H9 (cell line): ENCODE measurements at places on chromosomes 1 and 21. TPM values are rescaled to one million over a fixed set of nuclear protein-coding genes. Genes with fewer than 3 reads are reported as not detected.
A peak's percentile ranks its signal among the peaks of the same experiment; 100 is the strongest.

DNA sequence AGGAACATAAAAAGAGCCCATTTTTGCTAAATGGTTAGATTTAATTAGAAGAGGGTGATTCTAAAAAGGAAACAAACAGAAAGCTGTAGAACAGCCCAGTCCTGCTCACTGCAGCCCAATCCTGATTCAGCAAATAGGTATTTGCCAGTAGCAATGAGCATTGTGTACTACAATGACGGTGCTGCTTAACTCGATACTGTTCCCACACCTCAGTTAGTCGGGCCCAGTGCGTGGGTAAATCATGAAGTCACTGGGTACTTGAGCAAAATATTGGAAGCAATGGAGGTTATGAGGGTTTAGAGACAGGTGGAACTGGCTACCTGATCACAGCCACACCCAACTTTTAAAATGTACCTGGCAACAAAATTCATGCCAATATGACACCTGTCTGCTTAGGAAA, 101.5 kb upstream of the ADGRL2 start:
- H3K27me3 ChIP-seq = no peaks in the 10 kb centered on the region
- peaks cover 9% of the 10 kb centered on the region; the same call in 1 of the 2 replicates for H3K4me1 ChIP-seq
- H3K4me3 ChIP-seq = no peak overlapping the region
- no peaks in the 10 kb centered on the region; the same call in 2 of the 3 replicates for H3K36me3 ChIP-seq
- peak overlapping the region; percentile 27 for H3K27ac ChIP-seq
- no peak for DNase-seq

DNA sequence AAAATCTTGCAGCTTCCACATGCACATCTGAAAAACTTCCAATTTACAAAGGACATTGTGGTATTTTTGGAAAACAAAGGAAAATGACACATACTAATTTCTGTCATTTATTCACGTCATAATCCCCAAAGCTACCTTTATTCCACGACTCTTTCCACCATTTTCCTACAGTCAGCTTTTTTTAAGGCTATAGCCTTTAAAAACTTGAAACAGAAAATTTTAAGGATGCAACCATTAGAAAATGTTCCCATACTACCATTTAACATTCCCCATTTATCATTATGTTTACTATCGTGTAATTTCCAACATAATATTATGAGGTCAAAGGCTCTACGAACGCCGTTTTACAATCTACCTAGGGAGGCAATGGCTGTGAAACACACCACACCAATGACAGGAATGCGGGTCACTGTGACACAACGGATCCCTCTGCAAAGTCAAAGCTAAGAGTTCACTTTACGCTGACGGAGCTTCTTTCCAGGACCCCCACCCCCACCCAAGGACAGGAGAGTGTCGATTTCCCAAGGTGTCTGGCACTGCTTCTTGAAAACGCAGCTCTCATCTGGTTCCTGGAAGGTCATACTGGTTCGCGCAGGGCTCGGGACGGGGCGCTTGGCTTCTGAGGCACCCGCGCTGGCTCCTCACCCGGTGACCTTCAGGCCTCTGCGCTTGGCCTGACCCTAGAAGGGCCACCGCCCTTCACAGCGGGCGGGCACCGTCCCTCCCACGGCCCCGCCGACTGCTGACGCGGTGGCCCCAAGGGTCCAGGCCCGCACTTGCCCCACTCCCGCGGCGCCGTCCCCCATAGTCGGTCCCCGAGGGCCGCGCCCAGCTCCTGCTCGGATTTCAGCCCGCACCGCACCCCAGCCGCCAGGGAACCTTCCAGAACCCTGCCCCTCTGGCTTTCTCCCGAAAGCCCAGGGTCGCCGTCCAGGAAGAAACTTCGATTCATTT, 50.5 kb upstream of the ATF3 start:
- H3K4me3 ChIP-seq = peak overlapping the region; percentile 80
- H3K27me3 ChIP-seq = no peaks in the 10 kb centered on the region
- no peaks in the 10 kb centered on the region for H3K36me3 ChIP-seq
- peak; percentile 61 for DNase-seq
- no peaks in the 10 kb centered on the region for H3K4me1 ChIP-seq

GRCh38 chr1:57033222-57034001, 67.6 kb upstream of the C8B start:
- no peak for DNase-seq
- no peak overlapping the region for H3K27ac ChIP-seq
- no peaks in the 10 kb centered on the region for H3K27me3 ChIP-seq
- no peak overlapping the region for H3K4me3 ChIP-seq
- peaks cover 9% of the 10 kb centered on the region for H3K36me3 ChIP-seq

- H3K27me3 ChIP-seq = no peaks in the 10 kb centered on the region
- 0 out of 3 replicates have a peak, but pooled peaks cover 6% of the 10 kb centered on the region for H3K36me3 ChIP-seq
- H3K4me1 ChIP-seq = no peaks in the 10 kb centered on the region
- H3K27ac ChIP-seq = no peak overlapping the region
Observed at GRCh38 chr1:92916899-92917298, 44.4 kb downstream of the DIPK1A start.

GRCh38 chr1:199269241-199269640, 630.4 kb downstream of the PTPRC start:
- 0 out of 2 replicates have a peak, but pooled peaks cover 3% of the 10 kb centered on the region for H3K4me1 ChIP-seq
- no peak overlapping the region for H3K4me3 ChIP-seq
- no peak overlapping the region for H3K27ac ChIP-seq
- H3K36me3 ChIP-seq = no peaks in the 10 kb centered on the region

- H3K4me1 ChIP-seq = no peaks in the 10 kb centered on the region; the same call in 1 of the 2 replicates
- no peak for DNase-seq
Observed at GRCh38 chr1:121471523-121471922, 286.7 kb downstream of the SRGAP2C start.

GRCh38 chr21:42840411-42841155, 38.8 kb downstream of the WDR4 start:
- DNase-seq = peak; percentile 9
- H3K4me1 ChIP-seq = no peaks in the 10 kb centered on the region
- H3K36me3 ChIP-seq = peaks cover 26% of the 10 kb centered on the region
- no peaks in the 10 kb centered on the region for H3K27me3 ChIP-seq

Gene LRRC42
- total RNA-seq = 36.3 and 38.2 TPM in 2 replicates

Gene GRHL3
- total RNA-seq = 3.5 and 4.0 TPM in 2 replicates

- no peak overlapping the region; the same call in 2 of the 3 replicates for H3K4me3 ChIP-seq
- H3K27ac ChIP-seq = no peak overlapping the region
- no peaks in the 10 kb centered on the region for H3K27me3 ChIP-seq
- no peak for DNase-seq
- peaks cover 20% of the 10 kb centered on the region for H3K36me3 ChIP-seq
Observed at GRCh38 chr1:185063719-185064118, 18.4 kb downstream of the RNF2 start.

DNA sequence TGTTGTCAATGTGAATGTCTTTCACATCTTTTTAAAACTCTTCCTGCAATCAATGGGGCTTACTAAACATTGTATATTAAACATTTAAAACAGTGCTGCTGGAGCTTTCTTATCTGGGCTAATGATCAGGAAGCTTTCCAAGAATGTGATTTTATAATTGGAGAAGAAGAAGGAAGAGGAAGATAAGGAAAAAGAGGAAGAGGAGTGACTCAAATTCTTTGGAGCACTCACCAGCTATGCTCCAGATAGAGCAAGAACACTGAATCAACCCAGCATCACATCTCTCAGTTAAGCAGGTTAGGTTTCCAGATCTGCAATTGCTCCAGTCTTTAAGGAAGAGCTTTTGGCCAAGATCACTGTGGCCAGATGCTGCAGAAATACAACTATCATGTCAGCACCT, 1.4 kb upstream of the SPRR2E start:
- H3K27ac ChIP-seq = no peak overlapping the region
- DNase-seq = no peak
- no peaks in the 10 kb centered on the region for H3K36me3 ChIP-seq

GRCh38 chr1:59759156-59759925, 55.4 kb upstream of the HOOK1 start:
- no peaks in the 10 kb centered on the region for H3K36me3 ChIP-seq
- peak overlapping the region; percentile 61; the same call in 2 of the 3 replicates for H3K4me3 ChIP-seq
- H3K27ac ChIP-seq = no peak overlapping the region
- no peaks in the 10 kb centered on the region for H3K27me3 ChIP-seq

GRCh38 chr1:82646336-82646735, 845.6 kb downstream of the ADGRL2 start:
- H3K27me3 ChIP-seq = no peaks in the 10 kb centered on the region
- H3K36me3 ChIP-seq = no peaks in the 10 kb centered on the region
- no peaks in the 10 kb centered on the region for H3K4me1 ChIP-seq
- H3K27ac ChIP-seq = no peak overlapping the region
- DNase-seq = no peak

GRCh38 chr1:160636076-160636475, 10.8 kb downstream of the SLAMF1 start:
- no peak for DNase-seq
- no peak overlapping the region for H3K4me3 ChIP-seq
- no peak overlapping the region for H3K27ac ChIP-seq
- H3K36me3 ChIP-seq = no peaks in the 10 kb centered on the region
- no peaks in the 10 kb centered on the region; the same call in 1 of the 2 replicates for H3K27me3 ChIP-seq

Gene PIK3R3
- total RNA-seq = 11.4 and 12.4 TPM in 2 replicates

DNA sequence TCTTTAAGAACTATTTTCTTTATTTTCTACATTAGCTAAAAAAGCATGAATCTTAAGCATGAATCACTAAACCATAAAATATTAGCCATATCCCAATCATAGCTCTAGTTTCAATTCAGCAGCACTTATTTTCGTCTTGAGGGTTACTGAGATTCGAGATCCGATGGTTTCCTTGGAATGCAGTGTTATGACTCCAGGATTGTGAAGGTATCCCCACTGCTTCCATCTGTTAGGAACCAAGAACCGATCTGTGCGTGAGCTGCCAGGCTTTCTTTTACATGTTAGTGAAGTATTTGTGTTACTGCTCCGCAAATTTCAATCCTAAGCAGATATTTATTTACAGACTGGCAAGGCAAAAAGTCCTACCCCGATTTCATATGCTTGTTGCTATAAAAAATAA, 18.8 kb downstream of the TNFRSF9 start:
- H3K4me3 ChIP-seq = no peak overlapping the region
- H3K27ac ChIP-seq = no peak overlapping the region
- no peak for DNase-seq
- H3K4me1 ChIP-seq = no peaks in the 10 kb centered on the region
- no peaks in the 10 kb centered on the region for H3K27me3 ChIP-seq
- no peaks in the 10 kb centered on the region for H3K36me3 ChIP-seq

Gene ATP1A4
- 0.20 and 0.44 TPM in 2 replicates for total RNA-seq

Gene PTCH2
- 0.79 and 0.83 TPM in 2 replicates for total RNA-seq

GRCh38 chr1:99707535-99708142, 58.8 kb downstream of the FRRS1 start:
- H3K4me1 ChIP-seq = no peaks in the 10 kb centered on the region
- H3K27ac ChIP-seq = no peak overlapping the region
- H3K4me3 ChIP-seq = no peak overlapping the region
- H3K36me3 ChIP-seq = peaks cover 4% of the 10 kb centered on the region; the same call in 1 of the 2 replicates

GRCh38 chr21:28771790-28772501, 220.7 kb downstream of the LTN1 start:
- no peak overlapping the region for H3K4me3 ChIP-seq
- no peaks in the 10 kb centered on the region for H3K36me3 ChIP-seq

- H3K4me3 ChIP-seq = no peak overlapping the region
- H3K36me3 ChIP-seq = no peaks in the 10 kb centered on the region
- no peak overlapping the region for H3K27ac ChIP-seq
- no peak for DNase-seq
- no peaks in the 10 kb centered on the region for H3K27me3 ChIP-seq
Observed at GRCh38 chr21:35485364-35485763, 436.3 kb upstream of the RUNX1 start.

- H3K27ac ChIP-seq = no peak overlapping the region
- peak overlapping the region; percentile 30; the same call in 1 of the 3 replicates for H3K4me3 ChIP-seq
- peaks cover 12% of the 10 kb centered on the region; the same call in 1 of the 2 replicates for H3K4me1 ChIP-seq
- no peaks in the 10 kb centered on the region for H3K27me3 ChIP-seq
- no peaks in the 10 kb centered on the region for H3K36me3 ChIP-seq
- DNase-seq = peak; percentile 71
Observed at GRCh38 chr1:76503100-76503499, 364.2 kb upstream of the ST6GALNAC5 start.

DNA sequence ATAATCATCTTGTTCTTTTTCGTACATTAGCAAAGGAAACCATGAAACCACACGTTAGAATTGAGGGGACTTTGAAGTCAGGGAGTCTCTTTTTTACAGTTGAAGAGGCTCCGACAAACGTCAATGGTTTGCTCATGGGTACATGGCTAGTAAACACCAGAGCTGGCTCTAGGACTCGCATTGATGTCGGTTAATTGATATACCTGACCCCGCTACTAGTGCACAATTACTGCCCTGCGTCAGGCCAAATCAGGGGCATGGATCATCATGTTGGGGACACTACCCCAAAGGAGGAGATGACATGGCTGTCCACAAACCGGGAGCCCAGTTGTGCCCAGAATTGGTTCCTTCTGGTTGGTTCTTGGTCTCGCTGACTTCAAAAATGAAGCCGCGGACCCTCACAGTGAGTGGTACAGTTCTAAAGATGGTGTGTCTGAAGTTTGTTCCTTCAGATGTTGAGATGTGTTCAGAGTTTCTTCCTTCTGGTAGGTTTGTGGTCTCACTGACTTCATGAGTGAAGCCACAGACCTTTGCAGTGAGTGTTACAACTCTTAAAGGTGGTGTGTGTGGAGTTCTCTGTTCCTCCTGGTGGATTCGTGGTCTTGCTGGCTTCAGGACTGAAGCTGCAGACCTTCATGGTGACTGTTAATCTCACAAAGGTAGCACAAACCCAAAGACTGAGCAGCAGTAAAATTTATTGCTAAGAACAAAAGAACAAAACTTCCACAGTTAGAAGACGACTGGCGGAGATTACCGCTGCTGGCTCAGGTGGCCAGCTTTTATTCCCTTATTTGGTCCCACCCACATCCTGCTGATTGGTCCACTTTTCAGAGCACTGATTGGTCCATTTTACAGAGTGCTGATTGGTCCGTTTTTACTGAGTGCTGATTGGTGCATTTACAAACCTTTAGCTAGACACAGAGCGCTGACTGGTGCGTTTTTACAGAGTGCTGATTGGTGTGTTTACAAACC, 126.9 kb upstream of the ERRFI1 start:
- H3K4me3 ChIP-seq = no peak overlapping the region
- H3K4me1 ChIP-seq = no peaks in the 10 kb centered on the region
- H3K36me3 ChIP-seq = peaks cover 7% of the 10 kb centered on the region; the same call in 2 of the 3 replicates
- H3K27ac ChIP-seq = no peak overlapping the region
- H3K27me3 ChIP-seq = no peaks in the 10 kb centered on the region

DNA sequence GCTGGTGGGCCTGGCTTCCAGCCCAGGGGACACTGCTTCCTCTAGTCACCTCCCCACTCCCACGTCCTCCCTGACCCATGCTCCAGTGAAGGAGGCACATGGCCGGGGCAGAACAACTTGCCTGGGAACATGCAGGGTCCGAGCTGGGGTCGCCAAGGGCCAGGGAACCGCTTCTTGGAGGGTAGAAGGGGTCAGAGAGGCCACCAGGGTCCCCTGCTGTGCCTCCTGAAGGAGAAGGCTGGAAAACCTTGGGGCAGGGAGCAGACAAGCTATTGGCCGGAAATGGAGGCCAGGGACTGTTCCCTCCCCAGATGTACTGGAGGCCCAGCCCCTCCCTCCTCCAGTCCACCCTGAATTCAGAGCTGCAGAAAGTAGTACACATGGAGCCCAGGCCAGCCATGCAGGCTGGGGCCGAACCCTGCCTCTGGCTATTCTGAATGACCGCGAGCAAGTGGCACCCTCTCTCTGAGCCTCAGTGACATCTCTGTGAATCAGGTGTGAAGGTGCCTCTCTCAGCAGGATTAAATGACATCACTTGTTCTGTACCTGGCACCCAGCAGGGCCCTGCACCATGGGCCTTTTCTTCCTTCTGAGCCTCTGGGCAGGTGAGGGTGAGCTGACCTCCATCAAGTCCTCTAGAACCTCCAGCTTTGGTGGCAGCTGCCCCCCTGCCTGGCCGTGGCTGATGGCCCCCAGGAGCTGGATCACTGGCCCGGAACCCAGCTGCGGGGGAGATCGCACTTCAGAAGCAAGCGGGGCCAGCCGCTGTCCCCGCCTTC, 15.7 kb downstream of the SPOCD1 start:
- no peak overlapping the region for H3K27ac ChIP-seq
- no peaks in the 10 kb centered on the region for H3K27me3 ChIP-seq
- H3K4me1 ChIP-seq = no peaks in the 10 kb centered on the region
- no peak for DNase-seq
- no peak overlapping the region for H3K4me3 ChIP-seq

GRCh38 chr1:211332036-211332616, 5.5 kb downstream of the TRAF5 start:
- no peaks in the 10 kb centered on the region for H3K27me3 ChIP-seq
- H3K4me3 ChIP-seq = no peak overlapping the region
- H3K27ac ChIP-seq = no peak overlapping the region
- peak; percentile 17 for DNase-seq
